ENCODE measurements at places on chromosomes 5 and 9.

DNA sequence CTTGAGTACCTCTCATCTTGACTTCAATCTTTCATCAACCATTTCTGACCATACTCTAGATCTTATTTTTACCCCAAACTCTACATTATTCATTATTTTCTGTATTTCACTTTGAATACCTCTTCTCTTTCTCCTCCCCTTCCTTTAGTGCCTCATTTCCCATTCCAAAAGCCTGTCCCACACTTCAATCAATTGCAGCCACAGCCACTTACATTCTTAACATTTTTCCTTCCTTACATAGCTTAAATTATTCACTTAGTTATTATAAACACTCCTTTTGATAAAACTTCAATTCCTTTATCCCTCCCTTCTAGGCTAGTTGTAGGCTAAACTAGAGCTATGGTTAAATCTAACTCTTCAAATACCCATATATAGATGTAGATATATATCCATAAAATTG, 344.0 kb downstream of the PRR16 start:
- no peak for DNase-seq

- no peak for DNase-seq
Observed at GRCh38 chr9:93824386-93825294, 130.5 kb downstream of the BARX1 start.

DNA sequence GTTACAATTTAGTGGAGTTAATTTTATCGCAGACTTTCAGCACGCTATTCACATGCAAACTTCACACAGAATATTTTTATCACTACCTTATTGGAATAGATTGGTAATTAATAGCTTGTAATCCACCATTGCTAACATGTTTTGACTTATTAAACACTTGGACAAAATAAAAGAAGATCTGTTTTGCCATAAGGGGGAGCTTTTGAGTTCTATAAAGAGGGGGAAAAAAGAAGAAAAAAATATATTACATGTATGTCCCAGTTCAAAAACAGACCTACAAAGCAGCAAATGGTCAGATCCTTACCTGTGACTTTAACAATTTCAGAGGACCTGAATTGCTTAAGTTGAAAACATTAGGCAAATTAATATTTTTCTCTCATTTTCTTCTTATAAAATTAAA, 1.2 kb upstream of the PAPPA start:
- DNase-seq: no peak

DNA sequence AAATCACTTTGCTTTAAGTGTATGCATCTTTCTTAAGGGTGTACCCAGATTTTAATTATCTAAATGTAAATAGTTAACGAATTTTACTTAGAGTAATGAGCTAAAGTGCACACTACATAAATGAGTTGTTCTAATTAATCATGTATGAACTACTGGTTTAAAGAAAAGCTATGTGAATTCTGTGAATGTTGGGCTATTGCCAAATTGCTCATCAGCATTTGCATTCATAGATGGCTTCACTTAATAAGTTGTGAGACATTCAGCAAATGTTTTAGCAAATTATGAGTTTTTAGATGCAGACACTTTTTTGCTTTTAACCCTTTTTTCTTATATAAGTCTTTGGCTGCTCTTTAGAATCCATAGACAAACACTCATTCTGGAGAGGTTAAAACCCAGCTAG, 175.7 kb downstream of the PBX3 start:
- no peak for DNase-seq

GRCh38 chr9:97367729-97368128, 44.2 kb upstream of the TDRD7 start:
- no peak for DNase-seq

DNA sequence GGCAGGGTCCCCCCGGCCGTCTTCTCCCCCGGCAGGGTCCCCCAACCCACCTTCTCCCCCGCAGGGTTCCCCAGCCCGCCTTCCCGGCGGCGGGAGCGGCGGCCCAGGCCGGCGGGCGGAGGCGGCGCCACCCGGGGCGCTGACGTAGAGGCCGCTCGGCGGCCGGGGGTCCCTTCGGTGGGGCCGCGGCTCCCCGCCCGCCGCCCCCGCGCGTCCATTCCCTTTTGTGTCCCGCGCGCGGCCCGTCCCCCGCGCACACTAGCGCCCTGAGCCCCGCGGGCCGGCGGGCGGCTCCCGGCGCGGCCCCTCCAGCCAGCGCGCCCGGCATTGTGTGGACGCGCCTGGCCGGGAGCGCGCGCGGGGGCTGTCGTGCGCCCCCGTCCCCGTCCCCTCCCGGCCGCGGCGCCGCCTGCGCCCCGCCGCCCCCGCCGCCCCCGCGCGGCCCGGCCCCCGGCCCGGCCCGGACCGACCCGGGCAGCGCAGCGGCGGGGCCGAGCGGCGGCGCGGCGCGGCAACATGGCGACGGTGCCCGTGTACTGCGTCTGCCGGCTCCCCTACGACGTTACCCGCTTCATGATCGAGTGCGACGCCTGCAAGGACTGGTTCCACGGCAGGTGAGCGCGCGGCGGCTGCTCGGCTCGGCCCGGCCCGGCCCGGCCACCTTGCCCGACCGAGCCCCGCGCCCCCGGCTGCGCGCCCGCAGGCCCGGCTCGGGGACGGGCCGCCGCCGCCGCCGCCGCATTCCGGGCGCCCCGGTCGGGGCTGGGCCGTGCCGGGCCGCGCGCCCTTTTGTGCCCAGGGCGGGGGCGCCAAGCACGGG, at the start of gene PHF2:
TSS of gene PHF2 (plus strand) at position 327 of the 820 bp plus-strand sequence. CDS start at position 517, 190 bp downstream.
- DNase-seq: peak; percentile 21

DNA sequence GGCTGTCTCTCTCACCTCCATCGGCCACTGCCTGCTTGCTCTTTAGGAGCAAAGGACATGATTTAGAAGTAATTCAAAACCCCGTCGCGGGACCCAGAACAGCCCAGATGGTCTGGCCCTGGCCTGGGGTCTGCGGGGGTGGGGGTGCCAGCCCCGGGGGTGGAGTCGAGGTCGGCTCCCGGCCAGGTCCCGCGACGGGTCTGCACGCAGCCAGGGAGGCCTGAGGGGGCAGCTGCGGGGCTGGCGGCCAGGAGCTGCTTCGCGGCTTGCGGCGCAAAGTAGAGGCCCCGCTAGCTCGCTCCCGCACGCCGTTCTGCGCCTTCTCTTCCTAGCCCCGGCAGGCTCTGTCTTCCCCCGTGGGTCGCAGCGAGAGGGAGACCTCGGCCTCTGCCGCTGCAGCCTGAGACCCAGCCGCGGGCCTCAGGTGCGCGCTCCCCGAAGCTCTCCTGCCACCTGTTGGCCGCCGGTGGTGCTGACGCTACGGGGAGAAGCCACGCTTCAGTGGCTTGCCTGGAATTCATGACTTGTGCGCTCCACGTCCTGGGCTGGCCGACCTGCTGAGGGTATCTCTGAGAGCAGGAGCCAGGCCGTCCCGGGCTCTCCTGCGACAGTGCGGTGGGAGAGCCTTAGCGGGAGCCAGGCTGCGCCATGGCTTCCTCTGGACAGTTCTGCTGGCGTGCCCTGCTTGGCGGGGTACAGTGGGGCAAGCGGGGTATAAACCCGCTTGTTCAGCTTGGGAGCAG, 157.2 kb upstream of the PITX1 start:
- DNase-seq: peak; percentile 73

- DNase-seq: no peak
Observed at GRCh38 chr9:133306242-133307204, 29.5 kb downstream of the SURF6 start.

GRCh38 chr5:175281714-175282113, 162.3 kb downstream of the DRD1 start:
- no peak for DNase-seq

DNA sequence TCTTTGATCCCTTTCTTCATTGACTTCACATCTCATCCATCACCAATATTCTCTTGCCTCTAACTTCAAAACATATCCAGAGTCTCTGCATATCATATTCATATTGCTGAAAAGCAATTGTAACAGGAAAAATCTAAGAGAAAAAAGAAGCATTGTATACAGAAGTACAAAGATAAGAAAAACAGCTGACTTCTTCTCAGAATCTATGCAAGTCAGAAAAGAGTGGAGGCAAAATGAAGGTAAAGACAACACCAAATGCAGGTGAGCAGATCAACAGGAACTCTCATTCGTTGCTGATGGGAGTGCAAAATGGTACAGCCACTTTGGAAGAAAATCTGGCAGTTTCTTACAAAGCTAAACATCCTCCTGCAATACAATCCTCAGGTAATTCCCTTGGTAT, 155.6 kb downstream of the PHF2 start:
- no peak for DNase-seq
